ENCODE measurements at places on chromosomes 4 and X.

GRCh38 chrX:18887177-18887824 lies 96.6 kb downstream of the PHKA2 start:
- no peak for DNase-seq

DNA sequence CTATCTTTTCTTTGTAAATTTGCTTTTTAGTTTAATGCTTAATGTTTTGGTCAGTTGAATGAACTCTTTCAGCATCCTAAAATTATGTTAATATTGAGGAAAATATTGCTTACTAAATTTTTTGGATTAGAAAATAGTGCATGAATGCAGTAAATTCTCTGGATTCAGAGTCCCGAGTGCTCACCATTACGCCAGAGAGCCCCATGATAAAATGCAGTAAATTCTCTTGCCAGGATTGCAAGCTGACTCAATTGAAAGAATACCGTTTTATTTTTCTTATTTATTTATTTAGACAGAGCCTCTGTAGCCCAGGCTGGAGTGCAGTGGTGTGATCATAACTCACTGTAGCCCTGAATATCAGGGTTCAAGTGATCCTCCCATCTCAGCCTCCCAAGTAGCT lies 60.9 kb upstream of the ENPEP start:
- DNase-seq = no peak

DNA sequence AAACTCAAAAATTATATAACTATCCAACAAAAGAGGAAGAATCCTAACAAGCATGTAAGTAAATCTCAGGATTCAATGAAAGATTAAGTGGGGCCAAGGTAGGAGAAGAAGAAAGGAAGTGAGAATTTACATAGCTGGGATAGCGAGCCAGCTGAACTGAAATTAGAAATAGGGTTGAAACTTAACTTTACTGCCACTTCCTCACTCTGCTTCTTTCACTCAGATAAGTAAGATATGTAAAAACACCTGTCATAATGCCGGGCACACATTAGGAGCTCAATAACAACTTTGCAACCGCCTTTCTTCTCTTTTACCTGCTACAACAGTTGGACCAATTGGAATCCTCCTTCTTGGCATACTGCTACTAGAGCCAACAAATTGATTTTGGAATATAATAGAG lies 129.4 kb downstream of the CNKSR2 start:
- DNase-seq = no peak

GRCh38 chrX:3177851-3178250 lies 136.6 kb downstream of the ARSF start:
- no peak for DNase-seq

GRCh38 chr4:25144870-25145481 lies 15.3 kb downstream of the SEPSECS start:
- DNase-seq = no peak

DNA sequence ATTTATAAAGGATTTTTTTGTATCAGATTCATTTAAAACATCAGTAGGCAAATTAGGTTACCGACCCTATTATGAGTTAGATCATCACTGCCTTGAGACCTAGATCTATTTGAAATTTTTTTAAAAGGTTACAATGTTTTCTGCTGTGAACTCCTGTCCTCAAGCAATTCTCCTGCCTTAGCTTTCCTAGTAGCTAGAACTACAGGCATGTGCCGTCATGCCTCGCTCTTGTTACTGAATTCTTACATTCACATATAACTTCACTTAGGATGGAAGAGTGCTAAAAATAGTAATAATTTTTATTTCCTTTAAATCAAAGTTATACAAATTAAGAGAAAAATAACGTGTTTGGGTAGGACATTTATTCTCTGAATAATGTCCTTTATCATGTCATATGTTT lies 75.5 kb upstream of the MAOA start:
- DNase-seq = no peak

DNA sequence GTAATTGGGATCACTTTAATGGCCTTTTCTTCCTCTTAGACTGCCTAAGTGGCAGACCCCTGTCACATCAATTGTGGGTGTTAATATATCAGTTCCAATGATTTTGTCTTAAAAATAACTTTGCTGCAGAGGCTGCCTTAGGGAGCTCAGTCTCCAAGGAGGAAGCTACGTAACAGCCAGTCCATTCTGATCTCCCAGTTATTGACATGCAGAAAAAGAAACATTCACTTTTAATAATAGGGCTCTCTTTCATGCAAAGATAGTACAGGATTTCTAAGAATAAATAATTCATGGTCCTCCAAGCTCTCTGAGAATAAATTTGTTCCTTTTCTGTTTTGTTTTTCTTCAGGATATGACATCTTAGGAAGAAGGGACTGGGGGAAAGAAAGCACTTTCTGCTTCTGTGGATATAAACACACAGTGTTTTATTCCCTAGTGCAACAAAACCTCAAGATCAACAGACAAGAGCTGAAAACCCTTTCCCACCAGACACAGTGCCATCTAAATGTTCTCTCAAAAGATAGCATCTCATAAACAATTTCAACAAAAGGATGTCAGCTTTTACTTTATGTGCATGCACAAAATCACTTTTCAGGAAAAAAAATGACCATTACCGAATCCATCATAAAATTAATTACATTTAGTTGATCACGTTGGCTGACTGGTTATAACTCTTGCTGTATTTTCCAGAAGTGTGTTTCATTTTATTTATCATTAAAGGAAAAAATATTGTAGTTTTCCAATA lies 372.4 kb upstream of the SLC7A11 start:
- DNase-seq = no peak

DNA sequence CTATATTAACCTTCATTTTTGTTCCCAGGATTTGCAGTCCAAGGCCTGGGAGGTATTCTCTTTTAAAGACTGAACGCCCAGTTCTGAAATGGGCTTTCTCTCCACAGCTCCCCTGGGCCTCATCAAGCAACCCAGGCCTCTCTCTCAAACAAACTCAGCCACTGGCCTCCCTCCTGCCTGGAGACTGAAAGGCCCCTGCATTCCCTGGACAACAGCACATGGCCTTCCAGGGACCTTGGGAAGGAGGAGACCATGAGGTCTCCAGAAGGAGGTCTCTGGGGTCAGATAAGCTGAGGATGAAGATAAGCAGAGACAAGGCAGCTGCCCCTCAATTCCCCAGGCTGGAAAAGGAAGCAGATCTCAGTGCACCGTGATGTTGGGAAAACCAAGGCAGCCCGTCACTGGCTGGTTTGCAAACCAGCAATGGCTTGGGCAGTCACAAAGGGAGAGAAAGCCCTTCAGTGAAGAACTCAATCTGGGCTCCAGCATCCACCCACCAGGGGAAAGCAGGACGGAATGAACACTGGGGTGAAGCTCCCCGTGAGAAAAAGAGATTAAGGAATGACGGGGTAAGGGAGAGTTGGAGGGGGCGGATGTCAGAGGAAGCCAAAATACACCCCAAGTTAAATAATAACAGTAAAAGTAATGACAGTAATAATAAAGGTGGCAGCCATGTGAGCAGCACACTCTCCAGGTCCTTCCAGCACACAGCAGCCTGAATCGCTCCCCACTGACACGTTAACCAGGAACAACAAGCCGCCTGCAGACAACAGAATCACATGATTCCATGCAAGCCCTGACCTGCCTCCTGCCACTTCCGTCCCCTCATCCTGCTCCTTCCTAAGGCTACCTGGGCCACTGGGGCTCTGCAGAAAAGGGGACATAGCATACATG lies 22.3 kb downstream of the AMOT start:
- DNase-seq = no peak

DNA sequence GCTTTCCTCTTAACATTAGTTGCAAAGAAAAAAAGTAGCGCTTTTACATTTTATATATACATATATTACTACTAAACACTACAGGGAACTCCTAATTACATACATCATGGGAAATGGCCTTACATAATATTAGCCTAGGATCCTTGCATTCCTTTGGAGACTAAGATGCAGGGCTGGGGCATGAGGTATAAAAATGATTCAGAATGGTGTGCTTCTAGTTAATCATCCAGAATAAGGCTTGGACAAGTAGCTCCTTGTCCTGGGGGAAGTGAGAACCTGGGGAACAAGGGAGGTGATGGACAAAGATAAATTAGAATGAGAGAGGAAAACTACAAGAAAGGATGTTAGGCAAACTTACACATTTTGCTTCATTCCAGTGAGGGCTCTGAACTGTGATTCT lies 3.0 kb upstream of the GUCY2F start:
- no peak for DNase-seq

DNA sequence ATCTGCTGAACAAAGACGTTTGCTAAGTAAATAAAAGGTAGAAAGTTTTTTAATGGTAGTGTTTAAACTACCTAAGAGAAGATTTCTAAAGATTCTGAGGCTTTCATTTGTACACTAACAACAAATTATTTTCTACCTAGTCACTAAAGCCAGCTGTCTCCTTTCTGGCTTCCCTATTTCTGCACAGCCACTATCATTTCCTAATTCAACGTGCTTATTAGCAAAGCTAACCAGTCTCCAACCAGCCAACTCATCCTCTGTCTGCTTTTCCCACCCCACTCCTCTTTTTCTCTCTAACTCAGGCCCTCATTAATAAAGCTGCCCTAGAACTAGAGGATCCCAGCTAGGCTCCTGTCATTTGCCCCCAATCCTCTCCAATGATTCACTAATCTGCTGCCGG lies 118.2 kb downstream of the ZNF827 start:
- DNase-seq = no peak

DNA sequence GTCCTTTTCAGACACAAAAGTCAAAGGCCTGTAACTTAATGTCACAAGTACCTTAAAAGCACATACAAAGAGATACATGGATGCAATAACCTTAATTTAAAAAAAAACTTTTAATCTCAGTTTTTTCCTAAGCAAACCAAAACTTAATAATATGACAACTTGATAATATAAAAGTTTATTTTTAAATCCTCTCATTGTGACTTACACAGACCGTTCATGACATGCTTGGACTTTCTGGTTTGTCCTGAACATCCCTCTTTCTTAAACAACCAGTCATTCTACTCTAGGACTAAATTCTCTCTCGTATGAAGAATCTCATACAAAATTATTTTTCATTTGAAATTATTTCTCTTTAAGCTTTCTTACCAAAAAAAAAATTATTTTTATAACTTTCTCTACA lies 43.1 kb upstream of the CYP2U1 start:
- no peak for DNase-seq

DNA sequence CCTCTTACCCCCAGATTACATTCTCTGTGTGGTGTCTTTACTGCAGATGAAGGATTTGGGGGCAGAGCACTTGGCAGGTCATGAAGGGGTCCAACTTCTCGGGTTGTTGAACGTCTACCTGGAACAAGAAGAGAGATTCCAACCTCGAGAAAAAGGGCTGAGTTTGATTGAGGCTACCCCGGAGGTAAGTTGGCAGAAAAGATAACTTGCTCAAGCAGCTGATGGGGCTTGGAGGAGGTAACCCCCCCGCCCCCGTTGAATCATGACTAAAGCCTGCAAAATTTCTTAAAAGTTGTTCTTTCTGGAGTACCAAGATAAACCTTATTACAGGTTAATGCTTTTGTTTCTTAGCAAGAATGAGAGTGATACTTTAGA lies 1.5 kb downstream of the CCNG2 start:
- no peak for DNase-seq

GRCh38 chr4:123121241-123121907 lies 199.0 kb upstream of the NUDT6 start:
- DNase-seq = no peak

- DNase-seq = no peak
These were observed 76.6 kb downstream of the HTRA3 start for GRCh38 chr4:8345946-8346814.

- DNase-seq = no peak
These were observed 37.7 kb downstream of the CLCN5 start for GRCh38 chrX:49960061-49960460.
